ENCODE measurements at places on chromosomes 6 and 20. TPM values are rescaled to one million over a fixed set of nuclear protein-coding genes. Genes with fewer than 3 reads are reported as not detected.
A peak's percentile ranks its signal among the peaks of the same experiment; 100 is the strongest.

DNA sequence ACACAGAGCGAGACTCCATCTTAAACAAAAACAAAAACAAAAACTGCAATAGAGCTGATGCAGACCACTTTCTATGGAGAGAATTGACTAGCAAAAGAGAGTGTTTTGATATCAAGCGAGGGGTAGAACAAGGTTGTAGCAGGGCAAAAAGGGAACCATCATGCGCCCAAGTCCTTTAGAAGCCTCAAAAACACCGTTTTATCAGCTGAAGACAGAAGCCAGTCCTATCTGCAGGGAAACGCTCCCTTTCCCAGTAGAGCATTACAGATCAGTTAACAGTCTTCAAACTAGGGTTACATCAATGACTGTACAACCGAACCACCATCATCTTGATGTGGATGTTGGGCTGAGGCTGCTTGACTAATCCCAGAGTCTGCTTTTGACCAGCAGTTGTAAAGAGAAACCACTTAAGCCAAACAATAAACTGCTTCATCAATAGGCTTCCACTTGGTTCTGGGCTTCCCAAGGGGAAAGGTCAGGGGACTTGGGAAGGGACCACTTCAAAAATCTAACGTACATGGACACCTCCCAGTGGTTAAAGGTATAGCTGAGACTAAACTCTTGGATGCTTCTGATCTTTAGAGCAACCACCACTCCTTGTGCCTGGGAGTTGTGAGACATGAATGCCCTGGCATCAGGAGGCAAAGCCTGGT lies 59.6 kb upstream of the SPDEF start:
- peaks cover 9% of the 10 kb centered on the region for H3K4me1 ChIP-seq
- peaks cover 4% of the 10 kb centered on the region for H3K36me3 ChIP-seq
- H3K27me3 ChIP-seq = no peaks in the 10 kb centered on the region
- no peak overlapping the region for H3K27ac ChIP-seq

GRCh38 chr6:165973473-165973872 lies 194.2 kb downstream of the TBXT start:
- DNase-seq = no peak
- peaks cover 6% of the 10 kb centered on the region for H3K4me1 ChIP-seq
- H3K36me3 ChIP-seq = no peaks in the 10 kb centered on the region
- no peak overlapping the region for H3K27ac ChIP-seq
- no peak overlapping the region for H3K4me3 ChIP-seq

DNA sequence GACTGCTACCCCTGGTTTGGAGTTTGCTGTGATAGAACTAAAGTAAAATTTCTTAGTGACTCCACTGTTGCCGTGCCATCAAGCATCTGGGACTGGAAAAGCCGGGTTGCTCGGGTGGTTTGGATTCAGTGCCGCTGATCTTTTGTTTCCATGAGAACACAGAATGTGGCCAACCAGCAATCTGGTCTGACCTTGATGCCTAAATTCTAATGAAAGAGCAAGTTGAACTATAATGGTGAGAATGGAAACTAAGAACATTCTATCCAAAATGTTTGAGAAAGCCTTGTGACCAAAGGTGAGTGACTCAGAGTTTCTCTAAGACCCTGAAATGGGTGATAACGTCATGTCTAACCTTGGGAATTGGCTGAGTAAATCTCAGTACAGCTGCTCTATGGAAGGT lies 9.9 kb upstream of the PI16 start:
- no peak overlapping the region for H3K4me3 ChIP-seq
- no peak overlapping the region for H3K27ac ChIP-seq
- H3K4me1 ChIP-seq = no peaks in the 10 kb centered on the region
- DNase-seq = peak; percentile 5
- H3K36me3 ChIP-seq = no peaks in the 10 kb centered on the region
- no peaks in the 10 kb centered on the region for H3K27me3 ChIP-seq

- H3K36me3 ChIP-seq = no peaks in the 10 kb centered on the region
- H3K27me3 ChIP-seq = no peaks in the 10 kb centered on the region
- no peak overlapping the region for H3K27ac ChIP-seq
- H3K4me3 ChIP-seq = no peak overlapping the region
- no peaks in the 10 kb centered on the region for H3K4me1 ChIP-seq
These were observed 117.8 kb upstream of the NXT1 start for GRCh38 chr20:23232679-23233308.

GRCh38 chr20:53652090-53652858 lies 58.6 kb upstream of the ZNF217 start:
- no peaks in the 10 kb centered on the region for H3K36me3 ChIP-seq
- DNase-seq = no peak

DNA sequence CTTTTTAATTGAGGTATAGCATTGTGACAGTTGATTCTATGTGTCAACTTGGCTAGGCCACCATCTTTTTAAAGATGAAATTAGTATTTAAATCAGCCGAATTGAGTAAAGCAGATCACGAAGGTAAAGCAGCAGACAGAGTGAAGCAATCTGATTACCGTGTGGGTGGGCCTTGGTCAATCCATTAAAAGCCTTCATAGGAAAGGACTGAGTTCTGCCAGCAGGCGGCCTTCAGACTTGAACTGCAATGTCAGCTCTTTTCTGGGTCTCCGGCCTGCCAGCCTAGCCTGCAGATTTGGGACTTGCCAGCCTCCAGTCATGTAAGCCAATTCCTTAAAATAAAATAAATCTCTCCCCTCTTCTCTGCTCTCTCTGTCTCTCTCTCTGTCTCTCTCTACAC lies 22.4 kb upstream of the TGM2 start:
- DNase-seq = peak; percentile 84
- no peaks in the 10 kb centered on the region for H3K27me3 ChIP-seq
- no peaks in the 10 kb centered on the region for H3K36me3 ChIP-seq

DNA sequence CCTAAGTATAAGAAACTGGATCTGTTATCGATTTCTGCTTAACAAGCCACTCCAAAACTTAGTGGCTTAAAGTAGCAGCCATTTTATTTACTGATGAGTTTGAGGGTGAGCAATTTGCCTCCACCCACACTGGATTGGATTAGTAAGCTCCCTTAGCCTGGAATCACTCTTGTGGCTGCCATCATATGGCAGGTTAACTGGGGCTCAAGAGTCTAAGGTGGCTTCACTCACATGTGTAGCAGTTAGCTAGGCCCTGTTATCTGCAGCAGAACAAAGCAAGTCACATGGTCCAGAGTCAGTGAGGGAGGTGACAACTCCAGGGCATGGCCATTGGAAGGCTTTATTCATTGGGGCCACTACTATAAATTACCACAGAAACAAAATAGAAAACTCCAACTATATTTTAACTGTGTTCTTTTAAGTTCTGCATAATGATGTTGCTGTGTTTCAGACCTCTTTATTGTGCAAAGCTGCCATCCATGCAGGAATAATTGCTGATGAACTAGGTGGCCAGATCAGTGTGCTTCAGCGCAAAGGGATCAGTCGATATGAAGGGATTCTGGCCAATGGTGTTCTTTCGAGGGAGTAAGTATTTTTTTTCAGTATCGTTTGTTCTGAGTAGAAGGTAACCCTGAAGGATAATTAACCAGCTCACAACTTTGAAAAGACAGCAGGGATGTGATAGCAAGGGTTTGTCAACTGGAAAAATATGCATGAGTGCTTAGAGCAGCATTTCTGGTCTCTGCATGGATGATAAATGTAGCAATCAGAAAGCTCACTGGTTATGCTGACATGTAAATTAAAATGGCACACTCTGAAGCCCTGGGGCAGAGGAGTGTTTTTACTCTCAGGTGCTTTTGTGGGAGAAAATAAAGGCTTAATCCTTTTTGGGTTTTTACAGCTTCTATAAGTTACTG lies 49.6 kb downstream of the DCBLD1 start:
- DNase-seq = no peak
- no peaks in the 10 kb centered on the region for H3K27me3 ChIP-seq
- no peaks in the 10 kb centered on the region for H3K36me3 ChIP-seq
- H3K4me1 ChIP-seq = peaks cover 21% of the 10 kb centered on the region
- H3K27ac ChIP-seq = no peak overlapping the region
- H3K4me3 ChIP-seq = no peak overlapping the region

- H3K36me3 ChIP-seq = no peaks in the 10 kb centered on the region
- peaks cover 13% of the 10 kb centered on the region for H3K4me1 ChIP-seq
- no peak overlapping the region for H3K4me3 ChIP-seq
- H3K27me3 ChIP-seq = no peaks in the 10 kb centered on the region
These were observed 140.8 kb downstream of the CDC5L start for GRCh38 chr6:44528370-44528644.

DNA sequence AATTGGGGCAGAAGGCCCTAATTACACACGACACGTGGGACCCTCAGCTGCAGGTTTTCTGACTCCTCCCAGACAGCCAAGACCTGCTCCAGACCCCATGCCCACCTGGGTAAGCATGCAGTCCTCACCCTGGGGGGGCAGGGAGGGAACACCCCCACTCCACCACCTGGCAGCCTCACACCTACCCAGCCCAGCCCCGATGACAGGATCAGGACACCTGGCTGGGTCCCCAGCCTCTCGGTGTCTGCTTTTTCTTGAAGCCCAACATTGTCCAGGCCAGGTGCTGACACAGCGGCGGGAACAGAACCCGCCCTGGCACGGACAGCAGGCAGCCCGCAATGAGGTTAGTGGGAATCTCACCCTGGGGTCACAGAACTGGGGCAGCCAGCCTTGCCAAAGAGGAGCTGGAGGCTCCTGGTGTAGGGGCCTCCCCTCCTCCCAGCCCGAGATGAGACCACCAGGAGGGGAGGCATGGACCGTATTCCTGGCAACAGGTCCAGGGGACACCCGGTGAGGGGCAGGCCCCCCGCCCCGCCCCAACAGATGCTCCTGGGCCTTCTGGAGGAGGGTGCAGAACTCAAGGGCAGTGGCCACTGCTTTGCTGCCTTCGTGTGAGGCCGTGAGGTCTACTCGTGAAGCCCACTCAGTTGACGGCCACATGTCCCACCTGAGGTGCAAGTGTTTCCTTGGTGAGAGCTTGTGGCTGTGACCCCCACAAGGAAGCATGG lies 103.8 kb downstream of the DLL1 start:
- no peak overlapping the region for H3K27ac ChIP-seq
- DNase-seq = no peak
- H3K36me3 ChIP-seq = no peaks in the 10 kb centered on the region
- no peak overlapping the region for H3K4me3 ChIP-seq

RGS17 gene
- total RNA-seq = 2.3 TPM

PNPLA1 gene
- not detected for total RNA-seq

TSPO2 gene
- not detected for total RNA-seq

ENPP4 gene
- 3.5 TPM for total RNA-seq

All from endodermal cell (in vitro differentiated cells).